ENCODE measurements at places on chromosomes 2 and 18.

GRCh38 chr18:39653221-39653620 lies 2087.6 kb upstream of the CELF4 start:
- no peak for DNase-seq

- peak; percentile 67 for DNase-seq
Observed at GRCh38 chr2:54081574-54081973, 33.8 kb upstream of the ACYP2 start.

DNA sequence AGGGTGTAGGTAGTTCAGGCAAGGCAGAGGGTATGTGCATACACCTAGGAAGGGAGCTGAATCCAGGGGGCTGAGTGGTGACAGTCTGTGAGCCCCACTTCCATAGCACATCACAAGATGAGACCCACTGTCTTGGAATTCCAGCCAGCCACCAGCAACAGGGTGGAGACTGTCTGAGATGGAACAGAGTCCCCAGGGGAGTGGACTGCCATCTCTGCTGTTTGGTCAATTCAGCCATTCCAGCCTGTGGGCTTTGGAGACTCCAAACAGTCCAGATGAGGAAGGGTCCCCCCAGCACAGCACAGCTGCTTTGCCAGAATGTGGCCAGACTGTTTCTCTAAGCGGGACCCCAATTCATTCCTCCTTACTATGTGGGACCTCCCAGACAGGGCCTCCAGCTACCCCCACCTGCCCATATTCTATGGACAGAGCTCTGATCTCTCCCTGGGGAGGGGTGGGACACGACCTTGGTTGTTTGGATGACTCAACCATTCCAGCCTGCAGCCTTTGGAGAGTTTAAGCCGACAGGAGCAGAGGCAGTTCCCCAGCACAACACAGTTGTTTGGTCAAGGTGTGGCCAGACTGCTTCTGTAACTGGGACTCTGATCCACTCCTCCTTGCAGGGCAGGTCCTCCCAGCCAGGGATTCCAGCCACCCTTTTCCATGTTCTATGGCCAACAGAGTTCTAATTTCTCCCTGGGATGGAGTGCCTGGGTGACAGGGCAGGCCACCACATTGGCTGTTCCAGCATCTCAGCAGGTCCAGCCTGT lies 178.0 kb downstream of the RND3 start:
- DNase-seq: no peak

- no peak for DNase-seq
Observed at GRCh38 chr2:85485815-85486214, 53.2 kb upstream of the MAT2A start.
